Natural killer cell (primary cell): ENCODE measurements at places on chromosomes 13 and 19. TPM values are rescaled to one million over a fixed set of nuclear protein-coding genes. Genes with fewer than 3 reads are reported as not detected.

The SHC2 gene
- total RNA-seq = 0.75 TPM

The NECTIN2 gene
- total RNA-seq = 2.7 TPM

- no peak overlapping the region for H3K4me3 ChIP-seq
- no peaks in the 10 kb centered on the region for H3K36me3 ChIP-seq
Measured at GRCh38 chr13:91510058-91510457, 111.6 kb downstream of the GPC5 start.

GRCh38 chr19:1807695-1808394, 4.2 kb downstream of the ATP8B3 start:
- no peak overlapping the region for H3K4me3 ChIP-seq
- no peaks in the 10 kb centered on the region for H3K36me3 ChIP-seq
- H3K27me3 ChIP-seq = no peaks in the 10 kb centered on the region
- peaks cover 12% of the 10 kb centered on the region for H3K4me1 ChIP-seq

The SRRM5 gene
- total RNA-seq = 0.50 TPM

The GRIN2D gene
- total RNA-seq = 0.28 TPM

DNA sequence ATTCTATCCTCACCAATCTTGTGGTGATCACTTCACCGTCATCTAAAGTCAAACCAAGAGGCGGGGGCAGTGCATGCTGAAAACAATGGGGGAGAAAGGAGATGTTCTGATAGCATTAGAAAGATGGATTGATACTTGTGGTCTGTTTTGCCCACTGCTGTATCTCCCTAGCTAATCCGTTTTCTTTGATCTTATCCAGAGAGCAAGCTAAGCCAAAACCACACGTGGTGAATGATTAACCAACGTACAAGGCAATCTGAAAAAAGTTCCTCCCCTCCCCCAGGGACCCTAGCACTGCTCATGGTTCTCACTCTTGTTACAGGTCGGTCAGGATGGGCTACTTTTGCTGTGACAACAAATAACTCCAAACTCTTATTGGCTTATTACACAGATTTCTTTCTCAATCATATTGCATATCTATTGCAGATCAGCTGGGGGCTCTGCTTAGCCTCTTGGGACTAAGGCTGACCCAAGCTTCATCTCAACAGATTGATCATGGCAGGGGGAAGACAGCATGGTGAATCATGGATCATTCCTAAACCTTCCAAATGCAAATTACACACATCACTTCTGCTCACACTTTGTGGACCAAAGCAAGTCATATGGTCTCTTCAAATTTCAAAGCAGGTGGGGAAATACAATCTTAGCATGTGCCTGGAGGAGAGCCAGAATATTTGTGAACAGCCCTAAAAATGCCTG, 11.9 kb upstream of the C13orf42 start:
- H3K36me3 ChIP-seq = no peaks in the 10 kb centered on the region
- no peak overlapping the region for H3K4me3 ChIP-seq
- no peaks in the 10 kb centered on the region for H3K4me1 ChIP-seq

GRCh38 chr19:30692181-30692811, 320.1 kb downstream of the ZNF536 start:
- no peak overlapping the region for H3K27ac ChIP-seq
- no peaks in the 10 kb centered on the region for H3K4me1 ChIP-seq
- DNase-seq = no peak
- H3K36me3 ChIP-seq = no peaks in the 10 kb centered on the region
- H3K4me3 ChIP-seq = no peak overlapping the region
- H3K27me3 ChIP-seq = no peaks in the 10 kb centered on the region

The ZNF555 gene
- total RNA-seq = 2.0 TPM

The EHD2 gene
- total RNA-seq = 0.12 TPM

The APC2 gene
- 0.58 TPM for total RNA-seq

DNA sequence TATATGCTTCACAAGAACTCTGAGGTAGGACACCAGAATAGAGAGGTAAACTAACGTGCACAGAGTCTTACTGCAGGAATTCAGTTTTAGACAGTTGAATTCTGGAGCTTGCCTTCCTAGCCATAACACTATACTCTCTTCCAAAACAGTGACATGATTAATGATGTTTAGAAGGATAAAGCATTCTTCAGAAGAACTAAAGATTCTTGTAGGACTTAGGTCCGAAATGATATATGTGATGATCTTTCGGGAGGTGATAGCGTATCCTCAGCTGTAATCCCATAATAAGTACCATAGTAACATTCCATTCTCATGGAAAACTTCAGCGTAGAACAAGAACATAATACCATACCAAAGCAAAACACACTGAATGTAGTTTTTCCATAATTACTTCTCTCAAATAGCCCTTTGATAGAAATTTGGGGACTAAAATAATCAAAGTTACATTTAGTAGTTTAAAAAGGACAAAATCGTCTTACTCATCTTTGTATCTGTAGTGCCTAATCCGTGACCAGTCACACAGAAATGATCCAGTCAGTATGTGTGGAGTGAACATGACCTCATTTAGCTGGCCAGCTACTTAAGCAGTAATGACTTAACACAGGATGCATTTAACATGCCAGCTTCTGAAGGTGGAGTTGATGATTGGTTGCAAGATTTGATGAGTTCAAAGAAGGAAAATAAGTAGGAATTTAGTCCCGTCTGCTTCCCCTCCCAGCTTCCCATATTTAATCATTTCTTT, 38.4 kb downstream of the PIBF1 start:
- no peaks in the 10 kb centered on the region for H3K27me3 ChIP-seq
- peaks cover 24% of the 10 kb centered on the region for H3K36me3 ChIP-seq
- H3K4me1 ChIP-seq = no peaks in the 10 kb centered on the region
- H3K4me3 ChIP-seq = no peak overlapping the region
- DNase-seq = no peak

The C19orf81 gene
- total RNA-seq = not detected

DNA sequence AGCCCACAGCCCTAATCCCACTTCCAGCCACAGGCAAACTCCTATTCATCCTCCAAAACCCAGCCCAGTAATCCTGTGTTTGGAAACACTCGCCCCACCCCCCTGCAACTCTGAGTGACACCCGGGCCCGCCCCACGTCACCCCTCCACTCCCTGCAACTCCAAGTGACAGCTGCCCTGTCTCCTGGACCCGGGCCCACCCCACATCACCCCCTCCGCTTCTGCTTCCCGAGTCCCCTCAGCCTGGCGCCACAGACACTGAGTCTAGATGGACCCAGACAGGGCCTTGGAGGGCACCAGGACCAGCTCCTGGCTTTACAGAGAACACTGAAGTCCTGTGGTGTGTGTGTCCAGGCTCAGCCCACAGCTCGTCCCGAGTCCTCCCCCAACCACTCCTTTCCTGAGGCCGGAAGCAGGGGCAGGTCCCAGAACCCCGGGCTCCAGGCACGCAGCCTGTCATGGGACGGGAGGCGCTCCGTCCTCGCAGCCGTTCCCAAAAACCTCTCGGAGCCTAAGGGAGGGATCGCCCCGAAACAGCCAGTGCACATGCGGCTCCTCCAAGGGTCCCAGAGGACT, 7.7 kb downstream of the REXO1 start:
- no peak overlapping the region for H3K4me3 ChIP-seq
- no peak for DNase-seq
- no peaks in the 10 kb centered on the region for H3K27me3 ChIP-seq
- H3K4me1 ChIP-seq = peaks cover 54% of the 10 kb centered on the region

The ZIC5 gene
- not detected for total RNA-seq

The CERS1 gene
- not detected for total RNA-seq

The ZNF253 gene
- total RNA-seq = 8.6 TPM

GRCh38 chr13:31920727-31921100, 110.9 kb upstream of the FRY start:
- no peak overlapping the region for H3K27ac ChIP-seq
- no peaks in the 10 kb centered on the region for H3K4me1 ChIP-seq
- H3K27me3 ChIP-seq = no peaks in the 10 kb centered on the region
- no peak for DNase-seq
- no peak overlapping the region for H3K4me3 ChIP-seq

DNA sequence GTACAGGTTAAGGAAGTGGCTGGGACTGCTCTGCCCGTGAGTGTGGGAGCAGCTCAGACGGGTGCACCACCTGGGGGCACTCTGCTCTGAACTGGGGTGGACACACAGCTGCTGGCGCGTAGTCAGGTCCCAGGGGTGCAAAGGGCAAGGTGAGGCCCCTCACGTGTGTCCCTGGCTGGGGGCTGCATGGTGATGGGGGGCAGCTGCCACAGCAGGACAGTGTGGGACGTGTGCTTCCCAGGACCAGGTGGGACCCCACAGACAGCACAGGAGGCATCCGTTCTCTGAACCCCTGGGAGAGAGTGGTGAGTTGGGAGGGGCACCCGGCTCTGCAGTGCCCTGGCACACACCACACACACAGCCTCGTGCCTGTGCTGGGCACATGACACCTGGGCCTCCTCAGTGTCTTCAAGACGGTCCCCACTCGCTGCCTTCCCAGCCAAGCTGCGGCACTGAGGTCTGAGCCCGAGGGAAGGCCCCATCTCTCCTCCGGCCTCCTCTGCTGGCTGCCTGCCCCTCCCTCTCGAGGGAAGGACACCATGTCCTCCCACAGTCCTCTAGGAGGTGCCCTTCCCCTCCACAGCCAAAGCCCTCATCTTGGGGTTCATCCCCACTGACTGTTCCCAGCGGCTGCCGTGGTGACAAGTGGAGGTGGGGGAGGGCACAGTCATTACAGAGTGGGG, 24.7 kb downstream of the CILP2 start:
- DNase-seq = no peak
- no peaks in the 10 kb centered on the region for H3K36me3 ChIP-seq
- H3K27ac ChIP-seq = no peak overlapping the region
- no peaks in the 10 kb centered on the region for H3K4me1 ChIP-seq
- H3K27me3 ChIP-seq = no peaks in the 10 kb centered on the region

The ARHGAP35 gene
- 40.2 TPM for total RNA-seq

The NLRP9 gene
- total RNA-seq = not detected

DNA sequence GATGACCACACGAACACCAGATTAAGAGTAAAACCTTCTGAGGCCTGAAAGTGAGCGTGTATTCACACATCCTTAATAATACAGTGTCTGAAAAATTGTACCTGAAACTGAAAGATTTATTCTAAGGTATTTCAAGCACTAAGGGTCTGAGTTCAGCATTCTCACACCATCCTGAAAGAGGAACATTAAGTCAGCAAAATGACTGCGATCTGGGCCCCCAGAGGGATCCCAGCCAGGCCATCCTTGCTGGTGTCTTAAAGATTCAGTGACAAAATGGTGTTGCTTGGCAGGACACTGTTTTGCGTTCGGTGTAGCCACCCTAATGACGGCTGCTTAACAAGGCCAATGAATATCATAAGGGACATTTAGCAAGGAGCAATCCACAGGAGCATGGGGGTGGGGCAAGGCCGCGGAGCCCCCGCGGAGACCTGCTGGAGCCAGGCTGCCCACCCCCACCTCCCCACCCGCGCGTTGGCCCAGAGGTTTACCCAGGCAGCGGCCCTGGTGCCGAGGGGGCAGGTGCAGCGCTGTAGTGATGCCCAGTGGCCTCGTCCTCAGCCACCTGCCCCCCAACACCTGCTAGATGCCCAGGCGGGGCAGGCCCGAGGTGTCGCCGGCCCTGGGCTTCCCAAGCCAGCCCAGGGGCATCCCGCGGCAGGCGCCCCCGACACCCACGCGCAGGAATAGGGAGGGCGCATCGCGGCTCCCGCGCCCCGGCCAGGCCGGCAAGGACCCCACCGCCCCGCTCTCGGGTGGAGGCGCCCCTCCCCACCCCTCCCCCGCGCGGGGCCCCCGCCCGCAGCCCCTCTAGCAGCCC, 742 bp downstream of the NALCN start:
- H3K27me3 ChIP-seq = peaks cover 14% of the 10 kb centered on the region
- H3K27ac ChIP-seq = no peak overlapping the region
- no peaks in the 10 kb centered on the region for H3K36me3 ChIP-seq
- H3K4me1 ChIP-seq = no peaks in the 10 kb centered on the region
- no peak overlapping the region for H3K4me3 ChIP-seq
- DNase-seq = no peak

The SYT5 gene
- total RNA-seq = 5.3 TPM

DNA sequence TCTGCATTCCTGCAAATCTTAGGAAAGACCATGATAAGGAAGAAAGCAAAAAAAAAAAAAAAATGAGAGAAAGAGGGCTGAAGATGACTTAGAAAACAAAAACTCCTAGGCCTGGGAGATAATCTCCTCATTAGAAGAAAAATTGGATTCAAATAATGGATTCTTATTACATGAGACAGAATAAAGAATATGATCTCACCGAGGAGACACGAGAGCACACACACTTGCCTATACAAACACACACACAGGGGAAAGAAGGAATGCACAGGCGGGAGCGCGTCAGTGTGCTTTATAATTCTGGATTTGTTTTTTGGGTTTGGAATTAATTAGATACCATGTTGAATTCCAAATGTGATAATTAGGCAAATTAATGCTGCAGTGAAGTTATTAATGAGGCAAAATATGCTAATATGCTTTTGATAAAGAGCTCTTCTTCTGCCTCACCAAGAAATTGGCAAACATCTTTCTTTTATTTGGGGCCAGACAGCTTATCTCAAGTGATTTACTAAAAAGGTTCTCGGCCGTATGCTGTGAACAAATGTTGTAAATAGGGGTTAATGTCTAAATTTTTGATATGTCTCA, 36.1 kb upstream of the PCDH8 start:
- H3K27ac ChIP-seq = no peak overlapping the region
- H3K4me1 ChIP-seq = no peaks in the 10 kb centered on the region
- no peaks in the 10 kb centered on the region for H3K27me3 ChIP-seq

DNA sequence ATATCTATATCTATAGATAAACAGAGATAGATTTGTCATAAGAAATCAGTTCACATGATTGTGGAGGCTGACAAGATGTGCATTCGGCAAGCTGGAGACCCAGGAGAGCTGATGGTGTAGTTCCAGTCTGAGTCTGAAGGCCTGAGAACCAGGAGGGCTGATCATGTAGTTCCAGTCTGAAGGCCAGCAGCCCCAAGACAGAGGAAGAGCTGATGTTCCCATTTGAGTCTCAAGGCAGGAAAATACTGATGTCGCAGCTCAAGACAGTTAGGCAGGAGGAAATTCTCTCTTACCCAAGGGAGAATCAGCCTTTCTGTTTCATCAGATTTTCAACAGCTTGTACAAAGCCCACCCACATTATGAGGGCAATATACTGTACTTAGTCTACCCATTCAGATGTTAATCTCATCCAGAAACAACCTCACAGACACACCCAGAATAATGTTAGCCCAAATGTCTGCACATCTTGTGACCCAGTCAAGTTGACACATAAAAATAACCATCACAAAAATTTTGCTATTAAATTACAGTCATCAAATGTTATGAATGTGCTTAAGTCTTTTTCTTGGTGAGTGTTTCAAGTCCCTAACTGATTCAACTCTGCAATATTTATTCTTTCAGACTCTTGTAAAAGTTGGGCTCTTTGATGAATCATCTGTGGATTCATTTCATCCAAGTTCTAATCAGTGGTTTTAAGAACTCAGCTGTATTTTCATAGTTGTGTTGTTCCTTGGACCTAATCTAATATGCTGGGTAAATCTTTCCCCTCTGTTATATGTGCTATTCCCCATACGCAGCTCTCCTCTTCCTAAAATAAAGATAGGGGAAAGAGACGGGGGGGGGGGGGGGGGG, 22.7 kb upstream of the LRCH1 start:
- H3K27ac ChIP-seq = no peak overlapping the region
- no peaks in the 10 kb centered on the region for H3K4me1 ChIP-seq
- no peak for DNase-seq

DNA sequence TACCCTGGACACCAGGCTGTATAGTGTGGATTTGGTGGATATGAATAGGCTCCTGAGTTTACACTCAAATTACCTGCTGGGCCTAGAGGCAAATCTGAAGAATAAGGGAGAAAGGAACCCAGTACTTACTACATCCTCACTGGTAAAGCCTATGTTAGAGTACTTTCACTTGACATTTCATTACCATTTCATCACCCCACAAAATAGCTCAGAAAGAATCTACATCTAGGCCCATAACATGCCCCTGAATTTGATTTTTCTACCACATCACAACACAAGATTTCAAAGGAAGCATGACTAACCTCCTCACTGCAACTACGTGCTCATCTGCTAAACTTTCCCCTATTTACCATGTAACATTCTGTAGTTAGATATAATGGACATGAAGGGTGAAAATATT, 43.3 kb downstream of the VWA8 start:
- no peaks in the 10 kb centered on the region for H3K27me3 ChIP-seq
- H3K27ac ChIP-seq = no peak overlapping the region
- no peak overlapping the region for H3K4me3 ChIP-seq
- no peak for DNase-seq
